ENCODE measurements at places on chromosomes 11 and 22. TPM values are rescaled to one million over a fixed set of nuclear protein-coding genes. Genes with fewer than 3 reads are reported as not detected.

The GRIK4 gene
- 0.16 TPM for total RNA-seq

The OR4A47 gene
- total RNA-seq: not detected

The OR52E8 gene
- not detected for total RNA-seq

The OR52A1 gene
- not detected for total RNA-seq

The SIAE gene
- total RNA-seq: 11.5 TPM

The OR56A1 gene
- not detected for total RNA-seq

The MS4A2 gene
- not detected for total RNA-seq

The VPREB3 gene
- not detected for total RNA-seq

The VSIG10L2 gene
- 0.36 TPM for total RNA-seq

The XRCC6 gene
- 197 TPM for total RNA-seq

The FOLR1 gene
- 0.24 TPM for total RNA-seq

The PNPLA5 gene
- not detected for total RNA-seq

The PLAAT3 gene
- total RNA-seq: 0.81 TPM

The LRRC56 gene
- 0.65 TPM for total RNA-seq

The WT1 gene
- not detected for total RNA-seq

The MUC5AC gene
- not detected for total RNA-seq

The ARHGAP20 gene
- total RNA-seq: 1.1 TPM

The TCN1 gene
- not detected for total RNA-seq
